ENCODE measurements at places on chromosomes 16 and 17.
A peak's percentile ranks its signal among the peaks of the same experiment; 100 is the strongest.

GRCh38 chr16:74521691-74522090 lies 85.2 kb downstream of the GLG1 start:
- peak; percentile 47 for DNase-seq

GRCh38 chr17:75895370-75896155 lies 1.2 kb downstream of the TRIM65 start:
- no peak for DNase-seq

GRCh38 chr17:50498021-50498874 lies 10.0 kb upstream of the MYCBPAP start:
- no peak for DNase-seq

- no peak for DNase-seq
Observed at GRCh38 chr17:77725846-77726245, 232.7 kb upstream of the TNRC6C start.

DNA sequence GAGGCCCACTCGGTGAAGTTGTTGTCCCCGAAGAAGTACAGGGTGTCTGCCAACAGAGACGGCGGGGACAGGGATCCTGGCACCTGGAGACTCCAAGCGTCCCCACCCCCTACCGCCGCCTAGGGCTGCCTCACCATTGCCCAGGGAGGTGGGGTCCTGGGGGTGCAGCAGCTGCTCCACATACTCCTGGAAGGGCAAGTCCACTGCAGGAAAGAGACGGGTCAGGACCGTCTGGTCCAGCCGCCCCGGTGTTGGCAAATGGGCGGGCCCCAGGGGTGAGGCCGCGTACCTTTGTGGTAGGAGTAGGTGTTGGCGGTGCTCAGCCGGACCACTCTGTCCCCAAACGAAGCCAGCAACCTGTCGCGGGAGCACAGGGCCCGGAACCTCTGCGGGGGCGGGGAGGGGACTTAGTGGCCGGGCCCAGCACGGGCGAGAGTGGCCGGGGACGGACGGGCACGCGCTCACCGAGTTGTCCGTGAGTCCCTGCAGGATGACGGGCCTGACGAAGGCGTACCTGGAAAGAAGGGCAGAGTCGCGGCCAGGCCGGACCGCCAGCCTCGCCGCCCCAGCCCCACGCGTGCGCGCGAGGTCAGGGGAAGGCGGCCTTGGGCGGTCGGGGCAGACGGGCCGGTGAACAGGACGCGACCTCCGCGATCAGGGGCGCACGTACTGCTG lies 601 bp downstream of the JMJD8 start:
- no peak for DNase-seq

GRCh38 chr16:56944954-56945839 lies 13.3 kb downstream of the HERPUD1 start:
- DNase-seq, result no peak

DNA sequence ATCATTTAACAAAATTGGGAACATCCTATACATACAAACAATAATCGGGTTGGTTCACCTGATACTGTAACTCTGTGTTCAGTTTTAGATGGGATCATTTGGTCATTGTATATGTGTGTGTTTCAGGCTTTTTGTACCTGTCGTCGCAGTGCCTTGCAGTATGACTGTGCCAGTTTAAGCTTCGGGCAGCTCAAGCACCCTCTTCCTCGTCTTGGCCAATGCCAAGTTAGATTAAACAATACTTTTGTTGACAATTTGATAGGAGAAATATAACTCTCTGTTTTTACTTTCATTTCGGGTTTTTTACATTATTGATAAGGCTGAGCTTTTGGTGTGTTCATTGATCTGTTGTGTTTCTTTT lies 37.0 kb upstream of the ARHGAP17 start:
- no peak for DNase-seq

Measured in choroid plexus epithelial cell (primary cell).